ENCODE measurements at places on chromosomes 5 and 9.

DNA sequence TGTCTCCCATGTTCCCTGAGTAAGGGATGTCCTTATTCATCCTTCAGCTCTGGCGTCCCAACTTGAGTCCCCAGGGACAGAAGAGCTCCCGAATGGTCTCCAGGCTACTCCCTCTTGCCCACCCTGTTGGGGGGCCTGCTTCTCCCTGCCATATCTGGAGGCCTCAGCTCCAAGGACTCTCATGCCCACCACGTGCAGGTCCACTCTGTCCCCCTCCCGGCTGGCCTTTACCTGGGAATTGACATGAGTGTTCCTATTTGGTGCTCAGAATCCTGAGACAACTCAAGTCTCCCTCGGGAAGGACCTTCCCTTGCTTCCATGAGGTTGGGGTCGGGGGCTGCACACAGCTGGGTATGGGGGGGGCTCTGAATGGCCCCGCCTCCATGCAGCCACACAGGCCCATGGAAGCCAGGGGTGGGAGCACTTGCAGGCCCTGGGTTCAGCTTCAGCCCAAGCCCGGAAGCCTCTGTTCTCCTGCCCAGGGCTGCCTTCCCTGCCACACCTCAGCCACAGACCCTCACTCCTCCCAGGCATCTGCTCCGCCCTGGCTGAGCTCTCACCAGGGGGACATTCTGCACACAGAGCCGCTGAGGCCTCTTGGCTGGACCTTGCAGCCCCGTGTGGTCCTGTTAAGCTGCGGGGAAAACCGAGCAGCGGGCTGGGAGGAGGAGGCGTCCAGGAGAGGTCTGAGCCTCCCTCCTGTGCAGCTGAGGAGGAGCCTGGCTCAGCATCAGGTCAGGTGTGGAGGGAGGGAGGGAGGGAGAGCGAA lies 121.9 kb downstream of the PHF2 start:
- no peak for DNase-seq

- no peak for DNase-seq
Measured at GRCh38 chr5:125612776-125613175, 810.4 kb upstream of the GRAMD2B start.

DNA sequence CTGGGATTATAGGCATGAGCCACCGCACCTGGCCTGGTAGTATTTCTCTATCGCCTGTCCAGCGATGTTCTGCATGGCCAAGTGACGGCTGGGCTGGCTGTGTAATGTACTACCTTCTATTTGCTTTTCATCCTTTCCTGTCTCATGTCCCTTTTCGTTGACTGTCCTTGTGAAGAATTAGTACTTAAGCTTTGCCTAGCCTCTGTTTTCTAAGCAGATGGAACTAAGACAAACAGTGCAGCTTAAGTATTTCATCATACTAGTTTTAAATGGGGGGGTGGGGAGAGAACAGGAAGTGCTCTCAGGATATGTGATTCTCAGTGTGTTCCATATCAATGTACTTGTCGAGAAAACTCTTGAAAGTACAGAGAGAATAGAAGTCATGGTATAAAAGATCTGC lies 31.7 kb upstream of the CCL21 start:
- DNase-seq = no peak

GRCh38 chr9:99050292-99050911 lies 54.5 kb upstream of the TGFBR1 start:
- no peak for DNase-seq

- DNase-seq = no peak
Measured at GRCh38 chr5:120779674-120780073, 315.6 kb downstream of the PRR16 start.

- DNase-seq = no peak
Measured at GRCh38 chr9:107274953-107275422, 8.1 kb upstream of the RAD23B start.

GRCh38 chr5:98557916-98558315 lies 215.5 kb upstream of the RGMB start:
- no peak for DNase-seq

- DNase-seq = no peak
Measured at GRCh38 chr5:165502893-165503691, 1997.7 kb downstream of the MAT2B start.

GRCh38 chr5:149160291-149160787 lies 19.0 kb downstream of the ABLIM3 start:
- no peak for DNase-seq

GRCh38 chr5:35045280-35045679 lies 2.5 kb downstream of the AGXT2 start:
- DNase-seq = no peak

GRCh38 chr9:25350011-25350410 lies 328.2 kb downstream of the TUSC1 start:
- DNase-seq = no peak

GRCh38 chr9:94018628-94019027 lies 63.5 kb upstream of the BARX1 start:
- DNase-seq = no peak

DNA sequence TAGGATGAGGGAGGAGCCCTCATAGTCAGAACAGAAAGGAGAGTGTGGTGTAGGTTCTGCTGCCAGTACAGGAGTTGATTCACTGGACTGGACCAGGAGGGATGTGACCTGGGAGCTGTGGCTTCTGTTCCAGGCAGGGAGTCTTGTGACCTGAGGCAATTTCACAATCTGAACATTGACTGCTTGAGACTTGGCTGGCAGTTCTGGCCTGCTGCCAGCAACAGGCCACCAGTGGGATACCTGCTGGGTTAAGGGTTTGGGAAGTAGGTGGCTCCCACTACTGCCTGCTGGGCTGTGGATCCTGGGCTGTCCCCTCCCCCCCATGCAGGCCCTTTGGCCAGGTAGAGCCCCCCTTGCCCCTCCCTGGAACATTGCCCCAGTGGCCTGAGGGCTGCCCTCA lies 268.6 kb upstream of the ARRDC3 start:
- DNase-seq = no peak

- DNase-seq = no peak
Measured at GRCh38 chr5:62312036-62312435, 6.0 kb downstream of the KIF2A start.

- DNase-seq = no peak
Measured at GRCh38 chr9:33138768-33139167, 28.4 kb downstream of the B4GALT1 start.

DNA sequence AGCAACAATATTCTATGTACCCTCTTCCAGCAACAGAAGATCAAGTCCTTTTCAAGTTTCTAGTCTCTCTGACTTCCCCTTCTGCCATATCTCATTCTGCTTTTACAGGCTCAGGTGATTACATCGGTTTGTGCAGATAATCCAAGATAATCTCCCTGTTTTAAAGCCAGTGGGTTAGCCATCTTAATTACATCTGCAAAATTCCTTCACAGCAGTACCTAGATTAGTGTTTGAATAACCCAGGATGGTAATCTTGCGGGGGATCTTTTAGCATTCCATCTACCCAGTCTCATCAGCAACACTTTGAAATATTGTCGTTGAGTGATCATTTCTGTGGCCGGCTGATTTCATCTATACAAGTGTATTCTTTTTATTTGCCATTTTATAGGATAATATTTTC lies 130.2 kb downstream of the GHR start:
- DNase-seq = no peak

GRCh38 chr5:162672061-162672460 lies 604.5 kb downstream of the GABRG2 start:
- DNase-seq = no peak

DNA sequence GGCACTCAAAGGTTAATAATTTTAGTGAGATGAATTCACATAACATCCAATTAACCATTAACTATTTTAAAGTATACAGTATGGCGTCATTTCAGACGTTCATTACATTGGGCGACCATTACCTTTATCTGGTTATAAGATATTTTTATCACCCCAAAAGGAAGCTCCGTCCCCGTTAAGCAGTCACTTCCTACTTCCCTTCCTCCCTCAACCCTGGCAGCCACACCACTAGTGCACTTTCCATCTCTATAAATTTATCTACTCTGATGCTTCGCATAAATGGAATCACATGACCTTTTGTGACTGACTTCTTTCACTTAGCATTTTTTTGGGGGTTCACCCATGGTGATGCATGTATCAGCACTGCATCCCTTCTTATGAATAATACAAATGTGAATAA lies 168.3 kb upstream of the PUM3 start:
- no peak for DNase-seq

DNA sequence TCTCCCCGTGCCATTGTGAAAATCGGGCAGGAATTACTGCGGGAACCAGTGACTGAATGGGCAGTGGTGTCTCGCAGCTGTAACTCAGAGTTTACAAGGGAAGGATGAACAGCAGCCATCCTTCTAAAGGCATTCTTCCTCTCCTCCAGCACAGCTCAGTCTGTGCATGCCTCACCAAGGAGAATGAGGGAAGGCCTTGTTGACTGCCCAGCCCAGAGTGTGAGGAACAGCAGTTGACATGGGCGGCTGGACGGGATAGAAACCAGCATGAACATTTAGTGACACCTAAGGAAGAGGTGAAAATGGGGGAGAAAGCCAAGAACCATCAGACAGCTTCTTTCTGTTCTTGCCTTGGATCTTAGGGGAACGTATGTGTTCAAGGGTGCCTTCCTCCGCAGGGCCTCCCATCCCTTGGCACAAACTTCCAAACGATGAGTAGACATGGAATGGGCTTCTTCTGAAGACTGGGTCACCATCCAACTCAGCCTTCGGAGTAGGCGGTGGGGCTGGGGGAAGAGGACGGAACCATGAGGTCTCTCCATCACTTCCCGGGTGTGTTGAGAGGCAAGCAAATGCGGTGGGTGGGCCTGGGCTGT lies 887 bp upstream of the PDE8B start:
- no peak for DNase-seq

- DNase-seq = no peak
Measured at GRCh38 chr5:133662578-133662977, 50.2 kb upstream of the FSTL4 start.

DNA sequence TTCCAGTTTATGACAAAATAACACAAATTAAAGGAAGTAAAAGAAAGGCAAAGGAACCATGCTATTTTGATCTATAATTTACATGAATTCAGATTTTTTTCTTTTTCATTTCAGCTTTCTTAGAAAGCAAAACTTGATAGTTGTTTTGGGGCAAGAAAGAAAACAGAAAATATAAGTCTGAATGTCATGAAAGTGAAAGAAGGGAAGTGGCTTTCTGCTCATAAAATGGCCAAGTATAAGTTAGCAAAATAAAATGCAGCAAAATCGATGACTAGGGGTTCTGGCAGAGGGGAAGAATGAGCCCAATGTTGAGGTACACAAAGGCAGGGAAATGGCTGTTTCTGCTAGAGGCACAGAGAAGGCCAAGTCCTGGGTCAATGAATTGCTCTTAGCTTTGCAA lies 3.0 kb upstream of the IFNW1 start:
- DNase-seq = no peak

DNA sequence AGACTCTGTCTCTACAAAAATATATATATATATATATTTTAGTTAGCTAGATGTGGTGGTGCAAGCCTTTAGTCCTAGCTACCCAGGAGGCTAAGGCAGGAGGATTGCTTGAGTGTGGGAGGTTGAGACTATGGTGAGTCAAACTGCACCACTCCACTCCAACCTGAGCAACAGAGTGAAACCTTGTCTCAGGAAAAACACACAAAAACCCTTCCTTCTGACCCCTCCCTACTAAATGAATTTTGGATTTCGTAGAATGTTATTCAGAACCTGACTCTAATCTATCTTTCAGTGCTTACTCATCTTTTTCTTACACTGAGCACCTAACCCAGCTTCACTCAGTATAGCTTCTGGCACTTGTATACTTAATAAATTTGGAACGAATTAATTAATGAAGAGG lies 35.2 kb upstream of the IL7R start:
- no peak for DNase-seq

DNA sequence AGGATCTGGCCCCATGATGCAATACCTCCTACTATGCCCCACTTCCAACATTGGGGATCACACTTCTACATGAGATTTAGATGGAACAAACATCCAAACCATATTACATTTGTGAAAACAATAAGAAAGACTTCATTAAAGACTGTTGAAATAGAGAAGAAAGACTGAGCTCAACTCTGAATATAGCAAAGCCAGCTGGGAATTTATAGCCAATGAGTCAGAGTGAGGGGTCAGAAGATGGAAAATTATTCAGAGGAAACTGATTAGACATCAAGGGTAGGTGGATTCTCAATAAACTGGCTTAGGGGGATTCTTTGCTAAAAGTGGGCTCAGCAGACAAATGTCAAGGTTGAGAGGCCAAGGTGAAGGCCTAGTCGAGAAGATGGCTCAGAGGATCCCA lies 25.6 kb downstream of the BTF3 start:
- no peak for DNase-seq

DNA sequence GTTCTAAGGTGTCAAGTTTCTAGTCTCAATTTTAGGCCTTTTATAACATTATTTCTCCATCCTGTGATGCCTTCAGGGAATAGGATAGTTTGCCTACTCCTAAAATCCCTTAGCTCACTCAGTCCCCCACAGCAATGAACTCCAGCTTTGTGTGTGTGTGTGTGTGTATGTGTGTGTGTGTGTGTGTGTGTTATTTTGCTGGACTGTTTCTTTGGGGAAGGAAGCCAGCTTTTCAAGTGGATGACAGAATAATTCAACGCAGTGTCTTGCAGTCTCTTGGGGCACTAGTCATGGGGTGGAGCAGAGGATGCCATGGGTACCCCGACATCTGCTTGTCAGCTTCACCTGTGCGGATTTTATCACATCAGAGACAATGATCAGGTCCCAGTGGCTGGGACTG lies 262.8 kb upstream of the DAPK1 start:
- no peak for DNase-seq

- DNase-seq = no peak
Measured at GRCh38 chr5:40988746-40989510, 79.6 kb downstream of the C7 start.

GRCh38 chr9:76917299-76917698 lies 11.4 kb upstream of the PRUNE2 start:
- DNase-seq = no peak

GRCh38 chr9:95124582-95125367 lies 192.7 kb downstream of the FANCC start:
- no peak for DNase-seq

DNA sequence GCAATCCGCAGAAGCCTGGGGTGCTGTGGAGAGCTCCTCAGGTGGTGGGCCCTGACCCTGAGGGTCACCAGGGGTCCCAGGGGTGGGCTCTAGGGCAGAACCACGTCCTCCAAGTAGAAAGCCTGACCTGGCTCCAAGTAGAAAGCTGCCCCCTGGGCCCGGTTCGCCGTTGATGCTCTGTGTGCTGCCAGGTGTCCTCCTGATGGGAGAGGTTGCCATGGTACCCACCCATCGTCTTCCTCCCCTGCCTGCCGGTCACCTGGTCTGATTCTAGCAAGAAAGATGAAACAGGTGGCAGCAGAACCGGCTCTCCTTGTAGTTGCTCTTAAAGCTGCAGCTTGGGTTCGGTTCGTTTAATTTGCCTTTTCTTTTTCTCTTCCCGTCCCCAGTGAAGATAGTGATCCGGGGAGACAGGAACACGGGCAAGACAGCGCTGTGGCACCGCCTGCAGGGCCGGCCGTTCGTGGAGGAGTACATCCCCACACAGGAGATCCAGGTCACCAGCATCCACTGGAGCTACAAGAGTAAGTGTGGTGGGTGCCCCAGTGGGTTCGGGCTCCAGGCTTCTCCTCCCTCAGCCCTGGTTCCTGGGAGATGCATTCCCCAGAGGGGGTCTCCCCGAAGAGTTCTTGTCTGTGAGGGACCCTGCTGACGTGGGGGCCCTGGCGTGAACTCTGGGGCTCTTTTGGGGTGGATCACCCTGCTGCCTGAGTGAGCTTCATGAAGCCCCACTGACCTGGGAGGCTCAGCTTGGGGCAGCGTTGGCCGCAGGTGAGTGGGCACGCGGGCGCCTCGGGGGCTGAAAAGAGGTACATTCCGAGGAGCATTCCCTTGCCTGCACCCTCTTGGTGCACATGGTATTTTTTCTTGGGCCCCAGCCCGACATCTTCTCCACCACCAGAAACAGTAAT lies 15.6 kb downstream of the RABL6 start:
- no peak for DNase-seq

Data from NCI-H1092 treated with DMSO at 0.1 percent for 48 hours (cell line).